ENCODE measurements at places on chromosomes 2 and 18. TPM values are rescaled to one million over a fixed set of nuclear protein-coding genes. Genes with fewer than 3 reads are reported as not detected.

The HAAO gene
- not detected for total RNA-seq

The CKAP2L gene
- 25.5 TPM for total RNA-seq

The SLC14A1 gene
- total RNA-seq, result 7.5 TPM

The AGXT gene
- total RNA-seq, result not detected

The PAX8 gene
- total RNA-seq, result 0.57 TPM

The CTAGE1 gene
- not detected for total RNA-seq

Measured in Daoy (cell line).